ENCODE measurements at places on chromosomes 2 and 18.

- peak; percentile 49 for DNase-seq
These were observed 370.0 kb downstream of the SLC4A3 start for GRCh38 chr2:219997341-219997851.

DNA sequence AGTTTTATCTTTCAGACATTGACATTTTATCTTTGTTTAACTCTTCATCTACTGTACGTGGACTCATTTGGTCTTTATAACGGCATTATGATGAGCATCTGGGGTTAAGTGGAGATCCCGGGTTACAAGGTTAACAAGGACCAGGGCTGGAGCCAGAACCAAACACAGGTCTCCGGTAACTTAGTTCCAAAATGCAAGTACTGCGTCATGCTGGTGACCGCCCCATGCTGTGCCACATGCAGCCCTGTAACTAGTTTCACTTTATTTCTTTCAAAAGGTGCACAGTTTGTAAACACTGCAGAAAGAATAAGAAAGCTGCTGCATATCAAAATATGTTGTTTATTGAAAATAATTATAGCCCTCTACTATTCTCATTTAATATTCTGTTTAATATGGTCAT is 3.1 kb downstream of the SLC5A7 start:
- DNase-seq: no peak

DNA sequence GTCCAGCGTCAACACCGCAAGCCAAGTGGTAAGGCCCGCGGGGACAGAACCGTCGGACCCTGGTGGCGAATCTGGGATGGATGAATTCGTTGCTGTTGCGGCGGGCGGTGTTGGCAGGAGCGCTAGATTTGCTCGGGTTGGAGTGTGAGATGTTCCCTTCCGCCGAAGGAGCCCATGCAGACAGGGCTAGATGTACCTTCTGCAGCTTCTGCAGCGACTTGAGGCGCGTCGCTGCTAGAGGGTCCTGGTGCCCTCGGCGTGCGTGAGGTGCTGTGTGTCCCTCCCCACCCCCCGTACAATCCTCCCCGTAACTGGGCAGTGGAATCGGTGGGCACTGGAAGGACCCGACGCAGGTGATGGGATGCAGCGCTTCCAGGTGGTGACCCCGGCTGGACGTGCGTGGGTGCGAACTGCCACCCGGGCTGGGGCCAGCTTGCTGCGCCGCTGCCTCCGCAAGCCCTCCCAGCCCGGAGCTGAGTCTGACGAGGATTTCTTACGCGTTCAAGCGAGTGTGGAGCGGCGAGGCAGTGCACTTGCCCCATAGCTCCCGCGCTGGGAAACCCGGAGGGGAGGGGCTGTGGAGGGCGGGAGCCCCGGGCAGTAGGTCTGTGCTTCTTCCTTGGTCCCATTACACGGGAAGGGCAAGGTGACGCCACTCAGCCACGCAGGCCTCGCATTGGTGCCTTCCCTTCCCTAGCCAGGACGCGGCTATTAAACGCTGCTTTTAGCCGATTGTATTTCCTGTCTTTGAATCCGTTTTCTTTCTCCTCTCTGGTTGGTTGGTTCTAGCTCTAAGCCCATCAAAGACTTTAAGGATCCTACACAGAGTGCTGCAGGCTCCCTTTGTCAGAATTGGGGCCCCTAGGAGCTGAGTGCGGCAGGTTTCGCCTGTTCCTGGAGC is 34.2 kb downstream of the CHRNA1 start:
- peak; percentile 26 for DNase-seq

GRCh38 chr2:15963977-15964670 is 23.8 kb downstream of the MYCN start:
- no peak for DNase-seq

- no peak for DNase-seq
These were observed 247.4 kb upstream of the CYP26B1 start for GRCh38 chr2:72395096-72395495.

- peak; percentile 16 for DNase-seq
These were observed 1.2 kb upstream of the GPR39 start for GRCh38 chr2:132415256-132415914.

Data from EL (cell line).